ENCODE measurements at places on chromosomes 7 and 10. TPM values are rescaled to one million over a fixed set of nuclear protein-coding genes. Genes with fewer than 3 reads are reported as not detected.

The PIP gene
- total RNA-seq, result not detected

The BAMBI gene
- 10.4 TPM for total RNA-seq

The PRKAR2B gene
- total RNA-seq, result 197 TPM

The FAM204A gene
- 55.8 TPM for total RNA-seq

The MBL2 gene
- not detected for total RNA-seq

The AOC1 gene
- not detected for total RNA-seq

The FEZF1 gene
- total RNA-seq, result 12.2 TPM

The ACTL6B gene
- total RNA-seq, result 90.4 TPM

The CUZD1 gene
- 0.69 TPM for total RNA-seq

The CFAP69 gene
- total RNA-seq, result 9.2 TPM

The NAMPT gene
- total RNA-seq, result 69.0 TPM

The FGF8 gene
- total RNA-seq, result 0.69 TPM

The SPDYE2B gene
- not detected for total RNA-seq

The CACNB2 gene
- 35.3 TPM for total RNA-seq

The LIPN gene
- not detected for total RNA-seq

The BMPR1A gene
- 48.0 TPM for total RNA-seq

The PNLIPRP1 gene
- not detected for total RNA-seq

The IKZF1 gene
- total RNA-seq, result 3.7 TPM

The RASSF4 gene
- 15.7 TPM for total RNA-seq

All from diencephalon (tissue), 1 donor.